Inflammatory macrophage treated with lipopolysaccharide for 4 hours (primary cell): ENCODE measurements at places on chromosomes 3 and 15.

DNA sequence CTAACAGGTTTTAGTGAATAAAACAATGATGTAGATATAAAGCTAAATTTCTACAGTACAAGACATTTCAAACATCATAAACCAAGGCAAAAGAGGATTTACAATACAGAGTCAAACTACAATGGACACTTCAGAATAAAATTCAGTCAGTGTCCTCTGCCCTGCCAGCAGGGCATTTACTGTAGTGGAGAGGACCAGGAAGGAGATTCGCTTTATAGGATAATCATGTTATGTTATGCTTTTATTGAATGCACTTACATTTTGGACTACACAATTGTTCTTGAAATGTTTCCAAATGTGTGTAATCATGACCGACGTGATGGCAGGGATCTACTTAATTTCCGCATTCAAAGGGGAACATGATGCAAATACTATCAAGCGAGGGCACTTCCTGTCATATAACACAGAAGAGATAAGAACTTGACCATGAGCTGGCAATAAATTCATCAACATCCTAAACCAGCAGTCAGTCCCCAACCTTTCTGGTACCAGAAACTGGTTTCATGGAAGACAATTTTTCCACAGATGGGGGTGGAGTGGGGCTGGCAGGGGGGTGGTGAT is 925.6 kb downstream of the FHIT start:
- DNase-seq = no peak

GRCh38 chr15:59360896-59361295 is 11.8 kb downstream of the MYO1E start:
- DNase-seq = no peak

DNA sequence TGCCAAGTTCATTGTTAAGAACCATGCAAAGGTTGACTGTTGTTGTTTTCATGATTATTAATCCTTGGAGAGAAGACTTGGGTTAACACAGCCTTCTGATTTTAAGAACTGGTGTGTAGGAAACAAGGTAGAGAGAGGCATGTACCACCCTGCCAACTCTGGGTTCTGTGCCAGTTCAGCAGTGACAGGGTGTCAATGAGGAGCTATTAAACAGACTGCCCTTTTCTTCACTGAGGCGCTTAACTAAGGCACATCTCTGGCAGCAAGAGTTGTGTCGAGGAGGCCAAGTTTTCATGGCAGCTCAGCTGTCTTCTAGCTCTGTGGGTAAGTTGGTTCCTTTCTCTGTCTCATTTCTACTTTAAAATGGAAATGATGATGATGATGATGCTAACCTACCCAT is 117.6 kb downstream of the FEZF2 start:
- DNase-seq = no peak

- peak; percentile 80 for DNase-seq
These were observed 48.7 kb upstream of the MDFIC2 start for GRCh38 chr3:70360979-70361760.

GRCh38 chr3:136661282-136661681 is 90.9 kb downstream of the STAG1 start:
- DNase-seq = no peak

DNA sequence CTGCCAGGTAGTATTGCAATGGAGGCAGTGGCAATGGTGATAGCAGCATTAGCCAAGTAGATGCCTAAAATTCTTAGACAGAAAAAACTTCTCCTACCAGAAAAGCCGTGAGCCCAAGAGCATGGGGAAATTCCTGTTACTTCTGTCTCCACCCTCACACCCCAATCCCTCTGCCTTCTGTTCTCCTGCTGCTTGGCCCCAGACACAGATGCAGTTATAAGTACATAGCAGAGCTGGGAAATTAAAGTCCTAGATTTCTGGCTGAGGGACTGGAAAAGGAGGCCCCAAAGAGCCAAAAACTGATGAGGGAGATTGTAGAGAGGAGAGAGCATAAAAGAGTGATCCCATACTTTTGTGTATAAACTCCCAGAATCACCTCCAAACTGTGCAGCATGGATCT is 166.9 kb downstream of the SMAD6 start:
- no peak for DNase-seq

- DNase-seq = no peak
These were observed 7.8 kb downstream of the RFT1 start for GRCh38 chr3:53122255-53122932.

GRCh38 chr3:34056181-34056910 is 257.9 kb downstream of the PDCD6IP start:
- no peak for DNase-seq

- DNase-seq = no peak
These were observed 36.7 kb downstream of the SLC27A2 start for GRCh38 chr15:50218691-50219090.

- no peak for DNase-seq
These were observed 8.1 kb upstream of the MAP2K5 start for GRCh38 chr15:67534360-67534759.

- DNase-seq = no peak
These were observed 33.0 kb downstream of the RBPMS2 start for GRCh38 chr15:64742385-64742784.

GRCh38 chr3:69143612-69144011 is 21.2 kb upstream of the LMOD3 start:
- DNase-seq = no peak

DNA sequence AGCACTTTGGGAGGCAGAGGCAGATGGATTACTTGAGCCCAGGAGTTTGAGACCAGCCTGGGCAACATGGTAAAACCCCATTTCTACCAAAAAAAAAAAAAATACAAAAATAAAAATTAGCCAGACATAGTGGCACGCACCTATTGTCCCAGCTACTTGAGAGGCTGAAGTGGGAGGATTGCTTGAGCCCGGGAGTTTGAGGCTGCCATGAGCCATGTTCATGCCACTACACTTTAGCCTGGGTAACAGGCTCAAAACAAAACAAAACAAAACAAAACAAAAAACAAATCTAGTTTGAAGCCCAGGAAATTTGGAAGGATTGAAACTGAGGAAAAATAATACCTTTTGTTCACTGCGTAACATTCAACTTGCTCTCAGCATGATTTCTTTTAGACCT is 16.6 kb downstream of the TMOD3 start:
- no peak for DNase-seq

GRCh38 chr15:92407321-92407720 is 13.6 kb downstream of the ST8SIA2 start:
- DNase-seq = no peak

DNA sequence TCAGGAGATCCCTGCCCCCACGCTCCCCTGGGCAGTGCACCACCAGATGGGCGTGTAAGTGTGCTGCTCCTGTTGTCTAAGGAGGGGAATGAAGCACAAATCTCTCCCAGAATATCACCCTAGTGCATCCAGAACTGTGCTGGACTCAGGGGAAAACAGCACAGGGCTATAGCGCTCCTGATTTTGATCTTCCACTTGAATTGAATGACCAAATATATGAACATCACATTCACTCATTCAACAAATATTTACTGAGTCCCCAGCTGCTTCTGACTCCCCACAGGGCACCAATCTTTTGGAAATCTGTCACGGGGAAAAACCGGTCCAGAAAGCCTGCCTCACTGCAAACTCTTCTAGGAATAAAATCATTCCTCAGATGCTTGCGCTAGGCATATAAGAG is 2.4 kb downstream of the CPLX3 start:
- no peak for DNase-seq

DNA sequence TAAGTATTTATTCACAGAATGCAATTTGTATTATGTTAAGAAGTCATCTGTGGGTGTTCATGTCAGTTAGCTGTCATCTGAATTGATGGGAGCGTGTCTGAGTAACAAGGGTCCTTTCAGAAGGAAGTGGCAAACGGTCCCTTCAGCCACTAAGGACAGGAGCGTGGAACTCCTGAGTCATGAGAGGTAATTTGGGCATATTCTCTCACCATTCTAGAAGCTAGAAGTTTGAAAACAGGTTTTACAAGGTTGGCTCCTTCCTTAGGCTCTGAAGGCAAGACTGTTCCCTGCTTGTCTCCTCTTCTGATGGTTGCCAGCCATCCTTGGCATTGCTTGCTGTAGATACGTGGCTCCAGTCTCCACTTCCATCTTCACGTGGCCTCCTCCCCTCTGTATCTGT is 19.7 kb downstream of the ABHD2 start:
- no peak for DNase-seq

GRCh38 chr3:182802413-182803390 is 9.4 kb downstream of the ATP11B start:
- DNase-seq = peak; percentile 90

DNA sequence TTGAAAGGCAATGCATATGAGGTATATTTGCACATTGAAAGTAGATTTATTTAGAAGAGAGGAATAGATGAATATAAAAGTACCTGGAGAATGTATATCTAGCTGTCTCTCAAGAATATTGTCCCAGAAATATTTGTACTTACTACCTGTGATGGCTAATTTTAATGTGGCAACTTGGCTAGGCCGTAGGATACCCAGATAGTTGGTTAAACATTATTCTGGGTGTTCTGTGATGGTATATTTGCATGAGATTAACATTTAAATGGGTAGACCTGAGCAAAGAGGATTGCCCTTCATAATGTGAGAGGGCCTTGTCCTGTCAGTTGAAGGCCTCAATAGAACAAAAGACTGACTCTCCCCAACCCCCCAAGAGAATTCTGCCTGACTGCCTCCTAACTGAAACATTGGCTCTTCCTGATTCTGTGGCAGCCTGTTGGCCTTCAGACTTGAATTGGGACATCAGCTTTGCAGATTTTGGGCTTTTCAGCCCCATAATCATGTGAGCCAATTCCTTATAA is 69.4 kb upstream of the FILIP1L start:
- no peak for DNase-seq

DNA sequence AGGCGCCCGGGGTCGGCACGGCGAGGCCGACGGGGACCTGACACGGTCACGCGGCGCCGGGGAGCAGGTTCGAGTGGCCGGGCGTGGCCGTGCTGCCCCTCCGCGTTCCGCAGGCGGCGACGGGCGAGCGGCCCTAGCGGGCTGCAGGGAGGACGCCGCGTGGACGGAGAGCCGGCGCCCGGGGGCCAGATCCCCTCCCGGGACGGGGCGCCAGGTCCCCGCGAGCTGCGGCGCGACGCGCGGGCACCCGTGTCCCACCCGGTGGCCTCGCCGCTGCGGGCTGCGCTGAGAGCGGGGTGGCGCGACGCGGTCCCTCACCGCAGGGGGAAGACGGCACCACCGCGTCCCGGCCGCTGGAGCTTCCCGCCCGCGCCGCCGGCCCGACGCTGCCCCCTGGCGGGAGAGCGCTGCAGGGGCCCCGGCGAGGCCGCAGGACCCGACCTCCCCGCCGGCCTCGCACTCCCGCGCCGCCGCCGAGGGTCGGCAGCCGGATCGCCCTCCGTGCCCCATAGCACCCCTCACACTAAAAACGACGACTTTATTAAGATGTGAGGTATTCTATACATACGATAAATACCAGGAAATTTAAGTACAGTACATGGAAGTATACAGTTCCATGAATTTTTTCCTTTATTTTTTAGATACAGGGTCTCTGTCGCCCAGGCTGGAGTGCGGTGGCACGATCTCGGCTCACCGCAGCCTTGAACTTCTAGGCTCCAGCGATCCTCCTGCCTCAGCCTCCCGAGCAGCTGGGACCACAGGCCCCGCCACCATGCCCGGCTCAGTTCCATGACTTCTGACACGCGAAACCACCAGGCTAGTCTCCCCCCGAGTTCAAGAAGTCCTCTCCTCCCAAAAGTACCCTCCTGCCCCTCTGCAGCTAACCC is 1.3 kb upstream of the PIGZ start:
- peak; percentile 67 for DNase-seq

DNA sequence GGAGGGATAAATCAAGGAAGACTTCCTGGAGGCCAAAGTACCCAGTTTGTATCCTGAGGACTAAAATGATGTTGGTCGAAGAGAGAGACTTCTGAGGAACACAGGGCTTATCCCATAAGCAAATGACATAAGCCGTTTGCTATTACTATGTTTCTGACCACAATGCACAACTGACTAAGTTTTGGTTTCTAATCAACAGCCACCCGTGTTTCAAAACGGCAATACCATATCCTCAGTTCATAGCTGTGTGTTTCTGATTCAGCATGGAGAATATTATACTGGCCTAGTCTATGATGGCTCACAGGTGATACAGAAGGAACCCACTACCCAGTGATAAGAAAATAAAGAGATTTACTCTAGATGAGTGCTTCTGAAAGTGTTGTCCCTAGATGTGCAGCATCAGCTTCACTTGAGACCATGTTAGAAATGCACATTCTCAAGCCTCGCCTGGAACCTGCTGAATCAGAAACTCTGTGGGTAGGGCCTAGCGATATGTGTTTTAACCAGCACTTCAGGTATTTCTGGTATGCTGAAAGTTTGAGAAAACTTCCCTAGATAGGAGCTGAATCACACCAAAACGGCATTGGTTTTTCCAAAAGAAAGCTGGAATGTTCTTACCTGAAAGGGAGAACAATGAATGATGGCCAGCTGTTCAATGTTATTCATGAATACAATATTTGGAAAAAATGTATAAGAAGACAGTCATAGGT is 639.7 kb upstream of the NR2F2 start:
- no peak for DNase-seq

DNA sequence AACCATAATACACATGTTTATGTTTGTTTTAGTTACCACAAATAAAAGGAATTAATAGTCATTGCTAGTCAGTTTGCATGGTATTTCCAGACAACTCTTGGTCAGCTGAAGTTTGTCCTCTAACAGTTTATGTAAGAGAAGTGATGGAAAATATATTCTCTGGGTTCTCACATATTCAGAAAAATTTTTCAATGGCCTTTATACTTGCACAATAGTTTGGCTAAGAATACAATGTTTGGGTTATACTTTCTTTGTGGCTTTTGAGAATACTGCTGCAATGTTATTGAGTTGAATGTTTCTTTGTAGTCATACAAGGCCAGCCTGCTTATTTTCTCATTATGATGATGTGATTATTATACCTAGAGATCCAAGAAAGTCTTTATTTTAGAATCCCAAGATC is 133.9 kb downstream of the RAP2B start:
- DNase-seq = no peak

GRCh38 chr3:187745201-187746058 is at the start of gene BCL6:
Gene BCL6 (minus strand): TSS chr3:187745468. CDS start chr3:187733693, 11,775 bp downstream.
- peak; percentile 98 for DNase-seq

GRCh38 chr15:89749951-89750559 is 994 bp downstream of the MESP1 start:
- DNase-seq = no peak

- no peak for DNase-seq
These were observed 27.7 kb downstream of the ZDHHC3 start for GRCh38 chr3:44948239-44948638.

- no peak for DNase-seq
These were observed 165.2 kb downstream of the GOLGA6L4 start for GRCh38 chr15:84400820-84401219.
